IPS-NIHi11 (cell line): ENCODE measurements at places on chromosomes 11 and 22.

DNA sequence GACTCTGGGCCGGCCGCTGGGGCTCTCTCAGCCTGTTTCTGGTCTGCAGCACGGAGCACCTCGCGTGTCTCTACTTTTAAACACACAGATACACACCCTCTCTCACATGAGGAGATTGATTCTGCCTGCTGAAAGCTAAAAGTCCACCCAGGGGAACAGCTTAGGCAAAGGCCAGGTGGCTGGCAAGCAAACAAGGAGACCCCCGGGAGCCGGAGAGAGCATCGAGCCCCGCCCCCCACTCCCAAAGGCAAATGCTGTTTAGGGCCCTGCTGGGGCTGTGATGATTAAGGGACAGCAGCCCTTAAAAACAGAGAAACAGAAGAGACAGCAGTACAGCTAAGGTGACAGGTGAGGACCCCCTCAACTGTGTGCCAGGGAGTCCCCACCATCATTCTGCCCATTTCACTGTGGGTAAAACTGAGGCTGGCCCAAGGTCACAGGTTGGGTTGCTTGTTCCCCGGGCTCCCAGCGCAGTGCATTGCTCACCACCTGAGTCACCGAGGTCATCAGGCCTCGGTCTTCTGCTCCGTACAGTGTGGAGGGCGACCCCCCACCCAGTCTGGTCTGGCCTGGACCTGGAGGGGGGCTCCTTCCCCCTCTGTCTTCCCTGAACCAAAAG lies 6.8 kb downstream of the CABP7 start:
- DNase-seq = no peak

DNA sequence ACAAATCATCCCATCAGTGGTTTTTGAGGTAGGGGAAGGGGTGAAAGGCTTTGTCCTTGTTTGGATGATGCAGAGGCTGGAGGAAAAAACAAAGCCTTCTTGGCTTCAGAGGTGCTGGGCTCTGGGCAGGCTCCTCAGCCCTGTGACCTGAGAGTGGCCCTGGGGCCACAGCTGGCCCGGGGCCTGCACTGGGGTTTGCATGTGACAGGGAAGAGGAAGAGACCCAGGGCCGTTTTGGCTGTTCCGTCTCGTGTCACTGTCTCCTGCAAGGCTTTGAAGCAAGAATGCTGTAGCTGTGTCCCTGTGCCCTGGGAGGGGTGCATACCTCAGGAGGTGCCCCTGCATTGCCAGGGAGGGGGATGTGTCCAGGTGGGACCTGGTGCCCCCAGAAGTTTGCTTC lies 12.6 kb downstream of the ARHGAP8 start:
- DNase-seq = no peak

DNA sequence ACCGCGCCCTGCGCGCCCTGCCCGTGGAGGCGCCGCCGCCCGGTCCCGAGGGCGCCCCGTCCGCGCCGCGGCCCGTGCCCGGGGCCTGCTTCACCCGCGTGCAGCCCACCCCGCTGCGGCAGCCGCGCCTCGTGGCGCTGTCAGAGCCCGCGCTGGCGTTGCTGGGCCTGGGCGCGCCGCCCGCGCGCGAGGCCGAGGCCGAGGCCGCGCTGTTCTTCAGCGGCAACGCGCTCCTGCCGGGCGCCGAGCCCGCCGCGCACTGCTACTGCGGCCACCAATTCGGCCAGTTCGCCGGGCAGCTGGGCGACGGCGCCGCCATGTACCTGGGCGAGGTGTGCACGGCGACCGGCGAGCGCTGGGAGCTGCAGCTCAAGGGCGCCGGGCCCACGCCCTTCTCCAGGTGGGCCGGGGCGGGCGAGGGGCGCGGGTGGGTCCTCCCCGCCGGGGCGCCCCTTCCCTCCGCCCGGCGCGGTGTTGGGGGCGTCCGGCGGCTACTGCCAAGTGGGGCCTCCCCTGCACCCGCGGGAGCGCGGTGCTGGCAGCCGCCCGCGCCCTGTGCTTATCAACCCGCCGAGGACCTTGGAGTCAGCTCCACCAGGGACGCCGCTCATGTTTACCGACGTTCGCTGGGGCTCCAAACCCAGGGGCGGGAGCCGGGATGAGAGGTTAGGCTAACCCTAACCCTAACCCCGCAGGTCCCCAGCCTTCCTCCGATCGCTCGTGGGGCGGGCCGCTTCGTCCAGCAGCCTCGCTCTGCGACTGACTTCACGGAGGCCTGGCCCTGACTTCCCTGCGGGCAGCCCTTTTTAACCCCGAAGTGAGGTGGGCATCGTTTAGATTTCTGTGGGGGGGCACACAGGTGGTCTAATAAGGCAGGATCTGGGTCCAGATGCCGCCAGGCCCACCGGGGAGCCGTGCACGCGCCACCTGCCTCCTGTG lies 649 bp downstream of the SELENOO start:
- peak; percentile 72 for DNase-seq

- peak; percentile 48 for DNase-seq
Observed at GRCh38 chr11:116189408-116190170, 583.2 kb downstream of the BUD13 start.

DNA sequence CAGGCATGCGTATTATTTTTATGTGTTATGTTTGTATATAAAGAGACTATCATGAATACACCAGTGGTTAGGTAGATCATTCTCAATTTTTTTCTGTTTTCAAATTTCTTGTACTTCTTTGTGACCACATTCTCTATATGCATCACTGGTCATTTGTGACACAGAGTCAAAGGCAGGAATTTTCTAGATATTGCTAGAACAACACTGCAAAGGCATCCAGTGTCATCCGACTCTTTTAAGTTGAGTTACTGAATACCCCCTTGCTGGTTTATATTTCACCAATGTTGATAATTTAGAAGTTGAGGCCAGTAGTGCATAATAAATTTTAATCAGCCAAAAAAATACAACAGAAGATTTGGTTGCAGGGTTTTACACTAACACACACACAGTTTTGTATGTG lies 351.8 kb downstream of the CASP12 start:
- DNase-seq = no peak

DNA sequence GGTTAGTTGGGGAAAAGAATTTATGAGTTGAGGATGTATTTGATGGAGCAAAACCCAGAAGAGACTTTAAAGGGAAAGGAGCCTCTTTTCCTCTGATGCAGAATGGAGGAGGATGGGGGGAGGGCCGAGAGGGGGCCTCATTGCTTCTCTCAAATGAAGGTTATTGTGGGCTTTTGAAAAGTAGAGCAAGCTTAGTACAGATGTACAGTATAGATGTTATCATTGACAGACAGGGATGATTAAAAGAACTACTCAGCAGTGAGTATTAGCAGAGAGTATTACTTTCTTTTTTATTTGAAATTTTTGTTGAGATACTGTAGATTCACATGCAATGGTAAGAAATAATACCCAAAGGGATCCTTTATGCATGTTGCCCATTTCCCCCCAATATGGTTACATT lies 98.1 kb downstream of the TEAD1 start:
- DNase-seq = no peak

DNA sequence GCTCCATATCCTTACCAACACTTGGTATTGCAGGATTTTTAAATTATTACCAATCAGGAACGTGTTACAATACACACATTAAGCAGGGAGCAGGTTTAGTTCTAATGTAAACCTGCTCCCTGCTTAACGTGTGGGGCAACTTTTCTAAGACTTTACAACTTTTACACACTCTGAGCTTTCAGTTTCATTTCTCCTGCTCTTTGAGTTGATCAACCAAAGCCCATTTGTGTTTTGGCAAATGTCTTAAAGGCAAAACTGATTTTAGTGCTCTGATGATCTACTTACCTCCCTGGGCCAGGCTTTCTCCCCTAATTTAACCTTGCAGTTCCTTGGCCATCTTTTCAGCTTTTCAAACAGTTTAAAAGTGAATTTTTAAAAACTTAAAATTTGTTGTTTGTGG lies 70.9 kb downstream of the ZBTB44 start:
- DNase-seq = no peak

DNA sequence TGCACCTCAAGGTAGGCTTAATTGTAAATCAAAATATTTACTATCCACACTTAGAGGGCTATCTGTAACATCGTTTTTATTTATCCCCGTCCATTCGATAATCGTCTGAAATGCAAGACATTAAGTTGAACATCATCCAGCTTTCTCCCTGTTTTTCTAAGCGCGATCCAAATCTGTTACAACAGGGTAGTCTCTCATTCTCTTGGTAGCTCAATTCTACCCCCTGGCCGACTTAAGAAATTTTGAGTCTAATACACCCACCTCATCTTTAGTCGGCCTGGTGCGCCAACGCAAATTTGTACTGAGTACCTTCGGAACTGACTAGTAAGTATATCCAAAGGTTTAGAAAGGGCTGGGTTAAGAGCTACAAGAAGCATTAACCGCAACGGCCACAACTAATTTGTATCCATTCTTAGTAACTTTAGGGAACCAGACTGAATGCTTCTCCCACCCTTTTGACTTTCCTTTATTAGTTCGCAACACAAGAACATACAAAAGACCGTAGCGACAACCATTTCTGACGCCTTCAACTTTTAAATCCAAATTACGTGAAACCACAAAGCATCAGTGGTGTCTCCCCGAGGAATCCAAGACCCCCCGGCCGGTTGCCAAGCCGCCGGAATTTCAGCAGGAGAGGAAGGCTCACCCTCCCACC lies 1.0 kb upstream of the ZNF143 start:
- DNase-seq = no peak

- DNase-seq = no peak
Observed at GRCh38 chr22:25694196-25694907, 47.6 kb upstream of the MYO18B start.
